Stimulated activated memory B cell treated with anti-CD40 and anti-IgM and Interleukin-4, amounts not matched to agents 10 μg/mL and 1 μg/mL and 100 μg/mL, for 72 hours (primary cell): ENCODE measurements at places on chromosomes 7 and 10.

DNA sequence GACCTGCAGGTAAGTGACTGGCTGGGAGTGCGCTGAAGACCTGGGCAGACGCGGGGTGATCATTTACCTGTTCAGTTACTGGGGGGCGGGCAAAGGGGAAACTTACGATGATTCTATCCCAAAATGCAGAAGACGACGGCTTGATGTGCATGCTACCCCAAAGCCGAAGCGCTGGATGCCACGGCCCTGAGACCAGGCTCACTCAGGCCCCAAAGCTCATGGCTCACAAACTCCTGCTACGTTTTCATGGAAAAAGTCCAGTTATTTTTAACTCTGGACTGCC, 200.6 kb downstream of the DIP2C start:
- no peak for ATAC-seq

DNA sequence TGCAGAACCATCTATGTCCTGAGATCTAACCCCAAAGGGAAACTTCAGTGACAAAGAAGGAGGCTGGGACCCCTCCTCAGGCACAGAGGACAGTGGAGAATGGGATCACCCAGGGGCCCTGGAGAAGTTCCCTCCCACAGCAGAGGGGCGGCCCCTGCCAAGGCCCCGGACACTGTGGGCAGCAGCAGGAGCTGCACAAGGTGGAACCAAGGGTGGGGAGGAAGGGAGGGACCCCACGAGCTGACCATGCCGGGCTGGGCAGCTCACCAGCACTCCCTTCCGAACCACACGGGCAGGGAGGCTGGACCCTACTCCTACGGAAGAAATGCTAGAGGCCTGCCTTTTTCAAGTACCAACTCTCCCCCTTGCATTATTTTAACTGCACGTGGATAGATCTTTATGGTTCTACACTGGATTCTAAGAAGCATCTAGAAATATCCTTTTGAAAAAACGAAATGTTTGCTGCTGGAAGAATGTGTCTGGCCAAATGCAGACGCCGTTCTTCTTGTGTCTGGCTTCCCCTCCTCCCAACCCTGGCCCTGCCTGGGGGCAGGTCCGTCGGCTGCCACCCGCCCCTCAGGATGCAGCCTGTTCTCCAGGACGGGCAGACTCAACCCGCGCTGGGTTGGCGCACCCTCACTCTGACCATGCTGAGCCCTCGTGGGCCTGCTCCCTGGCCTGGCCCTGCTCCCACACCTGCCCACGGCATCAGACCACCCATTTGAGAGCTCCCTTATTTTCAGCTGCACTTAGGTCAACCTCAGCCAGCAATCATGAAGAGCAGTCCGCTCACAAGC, 193.9 kb downstream of the TCERG1L start:
- peak; percentile 22 for ATAC-seq

DNA sequence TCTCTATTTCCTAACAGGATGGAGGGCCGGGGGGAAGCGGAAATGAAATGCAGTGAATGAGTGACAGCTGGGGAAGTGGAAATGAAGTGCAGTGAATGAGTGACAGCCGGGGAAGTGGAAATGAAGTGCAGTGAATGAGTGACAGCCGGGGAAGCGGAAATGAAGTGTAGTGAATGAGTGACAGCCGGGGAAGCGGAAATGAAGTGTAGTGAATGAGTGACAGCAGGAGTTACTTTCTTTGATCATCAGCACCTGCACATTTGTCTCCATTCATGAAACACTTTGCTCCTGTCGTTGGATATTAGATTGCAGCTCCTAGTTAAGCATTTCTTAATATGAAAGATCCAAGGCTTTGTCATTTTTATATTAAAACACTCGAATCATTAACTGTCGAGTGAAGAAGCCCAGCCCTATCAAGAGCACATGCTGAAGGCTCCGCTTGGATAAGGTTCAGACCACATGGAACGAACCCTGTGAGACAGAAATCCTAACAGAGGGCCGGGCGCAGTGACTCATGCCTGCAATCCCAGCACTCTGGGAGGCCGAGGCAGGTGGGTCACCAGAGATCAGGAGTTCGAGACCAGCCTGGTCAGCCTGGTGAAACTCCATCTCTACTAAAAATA, 406.0 kb upstream of the ADARB2 start:
- ATAC-seq = no peak

- ATAC-seq = no peak
These were observed 282.3 kb upstream of the DKK1 start for GRCh38 chr10:52031771-52032170.

DNA sequence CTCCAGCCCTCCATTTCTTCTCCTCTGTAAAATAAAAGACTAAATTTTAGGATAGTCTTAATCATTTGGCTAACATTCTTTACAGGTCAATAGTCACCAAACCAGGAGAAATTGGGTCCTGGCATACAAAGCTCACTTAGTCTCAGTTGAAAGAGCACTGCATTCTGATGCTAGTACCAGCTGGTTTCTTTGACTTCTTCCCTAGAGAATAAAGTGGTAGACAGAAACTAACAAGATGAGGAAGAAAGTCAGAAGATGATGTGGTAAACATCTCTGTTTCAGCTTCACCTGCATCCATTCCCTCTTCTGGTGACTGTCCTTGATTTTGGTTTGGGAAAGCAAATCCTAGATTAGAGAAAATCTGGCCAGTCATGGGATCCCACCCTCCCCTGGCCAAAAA, 37.2 kb downstream of the NKX2-3 start:
- peak; percentile 85 for ATAC-seq

- no peak for ATAC-seq
These were observed 21.9 kb upstream of the CFAP46 start for GRCh38 chr10:132964231-132964630.

GRCh38 chr7:134792968-134793367, 13.5 kb downstream of the CALD1 start:
- ATAC-seq = no peak

- ATAC-seq = no peak
These were observed 12.5 kb downstream of the PRF1 start for GRCh38 chr10:70589762-70590654.

GRCh38 chr10:112950714-112951358, 789 bp downstream of the TCF7L2 start:
- ATAC-seq = no peak

- ATAC-seq = no peak
These were observed 101.8 kb upstream of the SEC61G start for GRCh38 chr7:54860843-54861242.

GRCh38 chr7:46153951-46154787, 233.1 kb upstream of the IGFBP3 start:
- ATAC-seq = no peak

GRCh38 chr10:104293011-104293410, 24.0 kb downstream of the GSTO2 start:
- no peak for ATAC-seq

- no peak for ATAC-seq
These were observed 221.7 kb downstream of the ZWINT start for GRCh38 chr10:56139405-56139804.

GRCh38 chr7:32643194-32643593, 147.9 kb downstream of the AVL9 start:
- ATAC-seq = no peak

GRCh38 chr10:69411476-69411875, 5.2 kb downstream of the TACR2 start:
- ATAC-seq = no peak

GRCh38 chr7:78444267-78444666, 645.7 kb downstream of the PHTF2 start:
- ATAC-seq = no peak

DNA sequence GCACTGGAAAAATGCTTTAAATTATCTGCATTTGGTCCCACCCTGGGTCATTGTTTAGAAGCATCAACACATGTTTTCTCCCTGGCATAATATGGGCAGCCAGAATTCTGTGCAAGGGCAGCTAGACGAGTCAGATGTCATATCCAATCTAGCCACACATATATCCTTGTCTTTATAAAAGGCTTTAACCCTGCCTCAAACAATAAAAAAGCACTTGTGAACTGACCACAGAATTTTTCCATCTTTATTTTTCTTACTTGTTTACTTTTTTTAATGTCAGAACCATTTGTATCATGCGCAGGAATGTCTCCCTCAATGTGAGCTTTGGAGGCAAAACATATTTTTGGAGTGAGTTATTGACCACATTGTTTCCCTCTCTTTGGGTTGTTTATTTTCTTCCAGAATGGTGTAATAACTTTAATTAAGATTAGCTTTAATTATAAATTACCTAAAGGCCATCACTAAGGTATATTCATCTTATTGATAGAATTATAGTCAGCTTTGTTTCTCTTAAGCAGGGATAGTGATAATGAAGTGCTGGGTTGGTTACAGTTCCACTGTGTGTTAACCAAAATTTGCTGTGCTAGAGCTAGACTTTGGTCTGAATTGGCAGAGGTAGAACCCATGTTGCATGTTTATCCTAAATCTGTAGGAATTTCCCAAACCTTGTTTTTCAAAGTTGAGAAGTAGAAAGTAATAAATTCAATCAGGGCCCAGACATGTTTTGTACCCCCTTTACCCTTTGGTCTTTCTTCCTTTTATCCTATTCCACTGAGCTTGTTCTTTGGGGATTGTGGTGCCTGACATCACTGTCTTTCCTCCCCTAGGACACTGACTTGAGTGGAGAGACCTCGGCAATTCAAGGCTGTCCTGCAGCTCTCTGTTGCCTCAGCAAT, 1078.4 kb downstream of the KCNMA1 start:
- no peak for ATAC-seq

- ATAC-seq = no peak
These were observed 24.1 kb upstream of the PNLIP start for GRCh38 chr10:116521424-116522290.

GRCh38 chr7:117872561-117873309, 506 bp downstream of the CTTNBP2 start:
- peak; percentile 61 for ATAC-seq

DNA sequence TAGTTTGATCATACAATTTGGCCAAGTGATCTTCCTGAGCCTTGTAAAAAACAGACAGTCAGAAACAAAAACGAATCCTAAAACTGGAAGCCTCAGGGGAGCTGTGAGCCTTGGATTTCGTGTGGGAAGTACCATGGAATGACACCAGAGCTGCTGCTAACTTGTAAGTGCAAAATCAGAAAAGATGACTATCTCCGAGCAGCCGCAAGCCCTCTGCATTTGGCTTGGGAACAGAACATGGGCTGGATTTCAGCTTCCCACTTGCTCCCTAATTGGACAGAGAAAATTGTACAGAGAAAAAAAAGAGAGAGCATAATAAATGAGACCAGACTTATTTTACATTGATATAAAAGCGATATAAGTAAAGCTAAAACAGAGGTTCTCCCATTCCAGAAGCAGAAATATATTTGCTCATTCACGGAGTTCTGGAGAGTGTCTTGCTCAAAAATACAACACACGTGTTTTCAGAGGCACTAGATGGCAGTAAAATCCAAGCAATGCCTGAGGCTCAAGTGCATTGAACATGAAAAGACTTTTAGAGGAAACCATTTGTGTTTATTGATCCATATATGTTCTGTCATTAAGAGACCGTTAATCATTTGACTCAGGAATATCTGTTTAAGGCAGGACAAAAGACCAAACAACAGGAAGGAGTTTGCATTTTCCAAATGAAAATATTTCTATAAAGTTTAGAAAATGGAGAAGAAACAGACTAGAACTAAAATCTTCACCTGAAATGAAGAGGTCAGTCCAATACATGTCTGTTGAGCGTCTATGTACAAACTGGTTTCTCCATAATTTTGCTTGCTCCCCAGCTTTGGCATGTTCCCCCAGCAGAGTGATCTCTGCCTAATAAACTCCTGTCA, 78.3 kb upstream of the SLC26A5 start:
- no peak for ATAC-seq

GRCh38 chr7:111763221-111763801, 201.0 kb upstream of the IMMP2L start:
- ATAC-seq = no peak

GRCh38 chr10:14185316-14186045, 145.2 kb downstream of the FRMD4A start:
- peak; percentile 95 for ATAC-seq

DNA sequence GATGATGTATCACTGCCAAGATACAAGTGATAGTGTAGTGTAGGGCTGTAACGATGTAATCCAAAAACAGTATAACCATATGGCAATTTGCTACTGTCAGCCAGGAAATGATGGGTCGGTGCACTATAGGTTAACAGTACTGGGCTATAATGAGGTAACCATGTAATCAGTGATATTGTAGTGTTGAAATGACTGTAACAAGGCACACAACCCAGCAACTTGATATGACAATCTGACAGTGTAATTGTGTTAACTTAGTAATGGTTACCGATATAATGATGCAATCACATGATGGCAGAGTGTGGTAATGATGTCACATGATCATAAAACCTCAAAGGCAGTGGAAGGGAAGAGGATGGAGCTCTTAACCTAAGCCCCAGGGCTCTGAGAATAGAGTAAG, 73.8 kb upstream of the SLF2 start:
- ATAC-seq = no peak

GRCh38 chr7:91169830-91170191, 94.4 kb upstream of the FZD1 start:
- ATAC-seq = no peak

DNA sequence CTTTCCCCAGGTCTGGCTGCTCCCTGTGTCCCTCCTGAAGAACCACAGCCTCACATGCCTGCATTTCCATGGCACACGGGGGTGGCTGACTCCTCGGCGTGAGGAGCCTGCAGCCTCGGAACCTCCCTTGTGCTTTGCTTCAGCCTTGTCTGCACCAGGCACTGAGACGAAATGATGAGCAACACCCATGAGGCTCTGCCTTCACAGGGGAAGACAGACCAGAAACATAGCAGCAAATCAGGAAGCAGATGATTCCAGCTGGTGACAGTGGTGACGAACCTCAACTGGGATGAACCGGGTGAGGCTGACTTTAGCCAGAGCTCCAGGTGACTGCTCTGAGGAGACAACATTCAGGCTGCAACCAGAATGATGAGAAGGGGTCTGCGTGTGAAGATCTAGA, 84.5 kb upstream of the SMNDC1 start:
- no peak for ATAC-seq
